ENCODE measurements at places on chromosomes 5 and 9.

GRCh38 chr5:115209279-115209678 lies 39.6 kb upstream of the TRIM36 start:
- DNase-seq = peak; percentile 68

GRCh38 chr9:98986866-98987651 lies 43.4 kb downstream of the COL15A1 start:
- DNase-seq = no peak

DNA sequence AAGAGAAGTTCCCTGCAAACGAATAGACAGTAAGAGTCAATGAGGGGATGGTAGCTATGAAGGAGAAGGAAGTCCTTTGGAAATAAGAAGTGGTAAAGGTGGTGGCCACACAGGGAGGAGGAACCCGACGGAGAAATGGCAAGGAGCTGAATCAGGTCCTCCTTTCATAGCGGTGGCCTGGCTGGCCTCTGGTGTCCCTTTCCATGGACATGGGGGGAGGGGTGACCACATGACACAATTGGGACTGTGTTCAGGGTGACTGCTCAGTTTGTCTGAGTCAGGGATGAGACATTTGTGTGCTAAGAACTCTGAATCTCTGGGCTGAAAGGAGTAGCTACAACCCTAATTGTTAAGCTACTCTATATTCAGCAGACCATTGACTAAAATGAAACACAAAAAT lies 28.7 kb upstream of the TIMD4 start:
- DNase-seq = peak; percentile 20

GRCh38 chr9:19552282-19553105 lies 143.7 kb downstream of the ACER2 start:
- no peak for DNase-seq

GRCh38 chr5:166562246-166562645 lies 1729.2 kb upstream of the WWC1 start:
- no peak for DNase-seq

- DNase-seq = peak; percentile 52
Observed at GRCh38 chr9:136726631-136727191, 14.3 kb downstream of the DIPK1B start.

DNA sequence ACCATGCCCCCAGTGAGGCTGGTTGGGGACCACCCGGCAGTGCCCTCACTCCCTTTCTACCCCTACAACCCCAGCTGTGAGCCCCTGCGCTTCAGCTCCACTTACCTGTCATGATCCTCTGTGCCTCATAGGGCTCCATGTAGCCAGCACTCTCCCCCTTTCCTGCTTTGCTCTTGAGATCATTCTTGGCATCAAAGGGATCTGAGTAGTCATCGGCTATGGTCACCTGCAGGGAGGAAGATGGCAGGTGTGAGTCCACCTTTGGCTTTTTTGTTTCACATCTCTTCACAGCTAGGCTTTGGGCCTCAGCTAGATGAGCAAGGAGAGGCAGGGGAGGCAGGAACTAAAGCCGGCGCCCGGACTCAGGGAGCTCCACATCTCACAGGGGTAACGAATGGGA lies 53.1 kb downstream of the SHB start:
- no peak for DNase-seq

- peak; percentile 49 for DNase-seq
Observed at GRCh38 chr5:66171349-66172344, 27.5 kb downstream of the SREK1 start.

DNA sequence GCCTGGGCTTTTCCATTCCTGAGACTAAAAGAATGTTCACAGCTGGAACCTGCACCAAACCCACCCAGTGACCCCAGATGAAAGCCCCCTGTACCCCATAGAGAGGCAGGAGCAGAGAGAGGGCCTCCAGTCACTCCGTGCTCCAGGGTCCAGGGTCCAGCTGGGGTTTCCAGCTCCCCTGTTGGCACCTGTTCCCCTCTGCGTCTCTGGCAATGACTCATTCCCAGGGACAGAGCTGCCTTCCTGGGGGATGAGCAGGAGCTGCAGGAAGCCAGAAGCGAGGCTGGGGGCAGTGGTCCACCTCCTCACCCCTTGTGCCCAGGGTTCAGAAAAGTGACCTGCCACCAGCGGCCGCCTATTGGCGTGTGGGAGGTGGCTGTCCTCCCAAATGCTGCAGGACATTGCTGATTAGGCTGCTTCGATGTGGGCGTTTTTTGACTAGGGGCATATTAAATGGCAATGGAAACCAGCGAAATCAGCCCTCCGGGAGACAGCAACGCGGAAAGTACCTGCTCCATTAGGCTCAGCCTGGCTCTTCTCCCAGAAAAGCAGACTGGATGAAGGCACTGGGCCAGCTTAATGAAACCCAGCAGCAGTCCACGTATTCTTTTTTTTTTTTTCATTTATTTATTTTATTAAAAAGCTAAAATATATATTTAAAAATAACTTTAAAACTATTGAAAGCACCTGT lies 97.4 kb downstream of the DAP start:
- DNase-seq = no peak

DNA sequence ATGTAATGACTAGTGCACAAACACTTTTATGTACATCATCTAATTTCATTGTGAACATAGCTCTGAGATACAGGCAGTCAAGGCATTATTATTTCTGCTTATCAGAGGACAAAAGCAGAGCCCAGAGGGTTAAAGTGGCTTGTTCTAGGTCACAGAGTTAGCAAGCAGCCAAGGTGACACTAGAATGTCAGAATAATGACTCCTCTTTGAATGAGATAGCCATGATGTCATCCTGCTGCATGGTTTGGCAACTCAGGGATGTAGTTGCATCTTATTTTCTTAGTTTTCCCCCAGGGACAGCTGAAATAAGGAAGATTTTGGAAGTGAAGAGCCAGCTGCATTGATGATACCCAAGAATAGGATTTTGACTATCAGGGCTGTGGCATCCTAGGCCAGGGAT lies 54.4 kb downstream of the KCNV2 start:
- DNase-seq = no peak

DNA sequence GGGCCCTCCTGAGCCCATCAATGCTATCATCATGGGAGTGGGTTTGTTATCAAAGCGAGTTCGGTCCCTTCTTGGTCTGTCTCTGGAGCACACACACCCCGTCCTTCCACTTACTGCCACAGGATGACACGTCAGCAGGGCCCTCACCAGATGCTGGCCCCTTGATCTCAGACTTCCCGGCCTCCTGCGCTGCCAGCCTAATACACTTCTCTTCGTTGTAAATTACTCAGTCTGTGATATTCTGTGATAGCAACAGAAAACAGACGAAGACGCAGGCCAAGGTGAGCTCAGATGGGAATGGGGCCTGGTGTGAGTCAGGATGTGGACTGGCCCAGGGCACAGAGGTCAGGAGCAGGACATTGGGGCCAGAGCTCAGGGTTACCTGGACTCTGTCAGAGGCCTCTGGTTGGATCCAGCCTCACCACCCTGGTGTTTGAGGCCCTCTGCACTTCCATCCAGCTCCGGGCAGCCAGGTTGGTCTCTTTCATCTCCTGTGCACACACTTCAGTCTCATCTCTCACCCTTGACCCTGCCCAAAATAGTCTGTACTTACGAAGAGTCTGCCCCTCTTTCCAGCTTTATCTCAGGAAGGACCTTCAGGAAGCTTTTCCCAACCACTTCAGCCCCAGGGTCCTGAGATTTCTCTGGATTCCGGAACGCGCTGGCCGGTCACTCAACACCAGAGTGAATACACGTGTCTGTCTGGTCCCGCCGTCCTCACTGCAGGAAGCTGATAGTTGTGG lies 26.0 kb upstream of the CNOT6 start:
- DNase-seq = no peak

- no peak for DNase-seq
Observed at GRCh38 chr5:43839218-43839617, 236.2 kb downstream of the NNT start.

DNA sequence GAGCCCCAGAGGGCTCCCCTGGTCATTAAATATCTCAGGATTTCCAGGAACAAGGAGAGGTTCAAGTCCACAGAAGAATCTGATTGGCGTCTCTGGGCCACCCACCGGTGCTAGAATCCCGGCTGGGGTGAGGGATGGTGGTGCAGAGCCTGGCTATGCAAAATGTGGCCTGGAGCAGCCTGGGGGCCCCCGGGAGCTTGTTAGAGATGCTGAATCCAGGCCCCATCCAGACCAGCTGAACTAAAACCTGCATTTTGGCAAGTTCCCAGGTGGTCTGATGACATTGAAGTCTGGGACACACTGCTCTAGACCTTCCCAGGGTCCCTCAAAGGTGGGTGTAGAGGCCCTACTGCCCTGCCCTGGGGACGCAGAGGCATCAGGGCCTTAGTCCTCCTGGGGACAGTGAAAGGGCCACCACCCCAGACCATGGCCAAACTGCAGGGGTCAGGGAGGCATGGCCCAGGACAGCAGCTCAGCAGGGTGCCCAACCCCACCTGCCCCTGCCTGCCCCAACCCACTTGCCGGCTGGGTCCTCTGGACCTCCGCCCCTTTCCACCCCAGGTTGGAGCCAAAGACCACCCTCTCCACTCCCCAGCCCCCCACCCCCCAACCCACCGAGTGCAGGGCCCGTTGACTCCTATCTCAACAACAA lies 34.7 kb downstream of the ADAMTS2 start:
- DNase-seq = peak; percentile 7

DNA sequence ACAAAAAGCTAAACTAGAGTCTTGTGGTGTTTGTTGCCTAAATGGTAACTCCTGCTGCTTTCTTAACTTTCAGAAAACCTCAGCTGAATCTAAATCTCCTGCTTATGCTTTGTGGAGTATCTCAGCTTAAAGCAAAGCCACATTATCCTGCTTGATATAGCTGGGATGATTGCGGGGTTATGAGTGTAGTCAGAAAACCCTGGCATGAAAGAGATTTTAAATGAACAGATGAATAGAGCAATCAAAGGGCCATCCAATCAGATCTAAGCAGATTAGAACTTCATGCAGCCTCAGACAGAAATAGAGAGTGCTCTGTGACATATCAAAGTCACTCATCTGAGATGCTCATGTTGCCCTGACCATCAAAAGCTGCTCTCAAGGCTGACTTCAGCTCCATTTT lies 305.5 kb downstream of the DMRT2 start:
- no peak for DNase-seq

DNA sequence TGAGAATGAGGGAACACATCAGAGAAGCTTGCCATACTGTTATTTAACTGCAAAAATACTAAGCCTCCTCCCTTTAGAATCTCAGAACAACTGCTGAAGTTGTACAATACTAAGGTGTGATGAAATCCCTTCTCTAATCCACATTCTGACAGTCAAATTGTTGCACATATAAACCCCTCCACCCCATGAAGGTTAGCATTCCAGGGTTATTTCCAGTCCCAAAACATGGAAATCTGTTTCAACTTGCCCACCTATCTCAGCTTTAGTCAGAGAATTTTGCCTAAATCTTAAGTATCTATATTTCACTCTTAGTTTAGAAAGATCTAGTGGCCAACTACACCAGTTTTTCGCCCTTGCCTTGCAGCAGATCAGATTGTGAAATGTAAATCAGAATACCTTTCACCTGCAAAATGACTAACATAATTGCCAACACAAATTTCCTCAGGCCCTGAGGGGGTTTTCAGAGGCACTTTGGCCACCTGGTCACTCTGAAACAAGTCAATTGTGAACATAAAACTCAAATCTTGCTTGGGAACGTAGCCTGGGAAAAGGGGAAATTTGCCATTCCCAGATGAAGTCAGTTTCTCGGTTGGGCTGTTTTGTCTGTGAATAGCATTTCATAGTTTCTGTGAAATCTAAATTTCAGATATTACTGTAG lies 93.9 kb downstream of the EFNA5 start:
- no peak for DNase-seq

DNA sequence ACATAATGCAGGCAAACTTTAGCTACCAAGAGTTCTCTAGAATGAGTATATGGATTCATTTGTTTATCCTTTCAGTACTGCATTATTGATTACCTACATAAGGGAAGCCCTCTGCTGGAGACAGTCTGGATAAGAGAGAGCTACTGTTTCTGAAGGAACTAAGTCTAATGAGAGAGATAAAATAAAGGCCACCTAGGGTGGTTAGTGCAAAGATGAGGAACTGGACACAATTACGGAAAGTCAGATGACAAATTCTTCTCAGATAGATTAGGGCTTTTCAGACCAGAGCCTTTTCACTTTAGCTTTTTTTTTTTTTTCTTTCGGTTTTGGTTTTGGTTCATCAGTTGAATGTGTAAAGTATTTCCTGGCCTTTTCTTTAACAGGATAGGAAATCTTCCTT lies 31.3 kb downstream of the ISOC1 start:
- no peak for DNase-seq

- no peak for DNase-seq
Observed at GRCh38 chr9:1495282-1496030, 445.3 kb downstream of the DMRT2 start.

DNA sequence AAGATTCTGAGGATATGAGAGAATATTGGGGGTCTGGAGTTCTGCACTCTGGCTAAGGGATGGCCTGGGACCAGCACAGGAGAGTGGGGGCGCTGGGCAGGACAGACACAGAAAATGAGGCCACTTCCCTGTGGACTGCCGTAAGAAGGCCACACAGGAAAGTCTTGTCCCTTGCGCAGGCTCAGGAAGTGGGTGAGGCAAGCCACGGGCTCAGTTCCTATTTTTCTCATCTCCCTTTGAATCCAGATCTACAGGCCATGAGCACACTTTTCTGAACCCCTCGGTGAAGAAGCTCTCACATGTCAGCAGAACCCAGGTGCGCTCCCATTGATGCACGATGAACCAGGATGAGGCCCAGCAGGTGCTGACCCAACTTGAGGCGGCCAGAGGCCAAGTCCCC lies 207.4 kb downstream of the AGTPBP1 start:
- peak; percentile 28 for DNase-seq

DNA sequence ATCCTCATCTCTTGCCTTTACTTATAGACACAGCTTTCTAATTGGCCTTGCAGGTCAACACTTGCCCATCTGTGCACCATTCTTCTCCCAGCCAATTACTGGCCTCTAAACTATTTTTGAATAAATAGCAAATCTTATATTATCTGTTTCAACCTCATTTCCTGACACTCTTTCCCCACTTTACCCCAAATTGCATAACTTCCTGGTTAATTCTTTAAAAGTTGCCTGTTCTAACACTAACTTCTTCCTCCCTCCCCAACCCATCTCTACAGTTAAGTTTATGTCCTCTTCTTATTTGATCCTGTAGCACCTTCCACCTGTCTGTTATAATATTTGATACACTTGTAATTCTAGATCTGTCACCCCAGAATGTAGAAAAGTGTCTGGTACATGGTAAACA lies 372.1 kb downstream of the PDE4D start:
- no peak for DNase-seq

DNA sequence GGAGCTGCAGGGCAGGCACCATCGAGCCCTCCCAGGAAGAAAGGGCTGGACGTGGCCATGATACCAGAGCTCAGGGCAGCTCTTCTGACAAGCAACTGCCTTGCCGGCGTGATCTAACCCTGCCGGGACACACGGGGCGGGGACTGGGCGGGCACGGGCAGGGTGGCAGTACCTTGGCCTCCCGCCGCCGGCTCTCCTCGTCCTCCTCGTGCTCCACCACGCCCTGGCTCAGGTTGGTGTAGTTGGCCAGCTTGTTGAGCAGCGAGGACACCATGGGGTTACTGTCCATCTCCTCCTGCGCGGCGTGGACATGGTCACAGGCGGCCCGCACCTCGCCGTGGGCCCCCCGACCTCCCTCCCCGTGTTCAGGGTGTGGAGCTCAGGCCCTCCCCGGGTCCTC lies 18.5 kb downstream of the SLC12A7 start:
- no peak for DNase-seq

Measured in CD4-positive, alpha-beta T cell treated with Interleukin-15 for 1 hour (primary cell).